ENCODE measurements at places on chromosomes 3 and 15.

- no peak for DNase-seq
Observed at GRCh38 chr3:127071597-127072001, 88.7 kb downstream of the PLXNA1 start.

- peak; percentile 50 for DNase-seq
Observed at GRCh38 chr15:38670128-38671005, 105.8 kb upstream of the RASGRP1 start.

- no peak for DNase-seq
Observed at GRCh38 chr15:96695426-96695825, 364.9 kb downstream of the NR2F2 start.

DNA sequence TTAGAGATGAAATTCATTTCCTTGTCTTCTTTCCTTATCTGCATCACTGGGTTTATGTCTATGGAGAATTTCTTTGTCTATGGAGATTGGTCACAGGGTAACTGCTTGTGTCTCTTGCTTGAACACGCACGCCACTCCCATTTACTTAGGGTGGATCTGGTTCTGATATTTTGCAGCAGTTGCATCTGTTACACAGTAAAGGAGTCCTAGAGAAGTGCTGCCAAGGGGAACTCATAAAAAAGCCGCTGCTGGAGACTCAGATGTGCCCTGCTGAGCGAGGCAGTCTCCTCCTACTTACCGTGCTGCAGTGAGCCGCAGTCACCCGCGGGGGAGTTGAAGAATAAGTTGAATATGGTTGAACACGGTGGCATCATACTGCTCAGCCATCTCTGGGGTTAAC is 105.2 kb upstream of the KLHL25 start:
- DNase-seq: no peak

- no peak for DNase-seq
Observed at GRCh38 chr3:2783261-2783660, 326.9 kb downstream of the IL5RA start.

- DNase-seq: no peak
Observed at GRCh38 chr3:139251529-139251928, 92.3 kb upstream of the MRPS22 start.

DNA sequence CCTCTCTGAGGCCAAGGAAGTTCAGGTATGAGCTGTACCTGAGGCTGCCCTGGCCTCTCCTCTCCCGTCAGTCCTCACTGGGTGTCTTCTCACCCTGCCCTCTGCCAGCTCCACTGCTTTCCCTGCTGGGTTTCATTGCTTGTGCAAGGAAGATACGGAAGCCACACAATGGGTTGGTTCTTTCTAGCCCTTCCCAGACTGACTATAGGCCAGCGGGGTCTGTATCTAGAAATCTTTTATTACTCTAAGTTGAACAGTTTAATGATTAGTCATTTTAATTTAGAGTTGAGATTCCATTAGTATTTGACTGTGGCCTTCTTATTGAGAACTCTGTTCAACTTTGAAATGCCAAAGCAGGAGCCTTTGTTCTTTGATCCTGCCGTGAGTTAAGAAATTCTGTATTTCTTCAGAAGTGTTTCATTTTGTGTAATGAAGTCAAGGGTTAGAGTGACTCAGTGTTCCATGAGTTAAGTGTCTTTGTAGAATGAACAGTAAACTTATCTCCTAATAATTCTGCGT is 16.2 kb downstream of the C3orf62 start:
- no peak for DNase-seq

DNA sequence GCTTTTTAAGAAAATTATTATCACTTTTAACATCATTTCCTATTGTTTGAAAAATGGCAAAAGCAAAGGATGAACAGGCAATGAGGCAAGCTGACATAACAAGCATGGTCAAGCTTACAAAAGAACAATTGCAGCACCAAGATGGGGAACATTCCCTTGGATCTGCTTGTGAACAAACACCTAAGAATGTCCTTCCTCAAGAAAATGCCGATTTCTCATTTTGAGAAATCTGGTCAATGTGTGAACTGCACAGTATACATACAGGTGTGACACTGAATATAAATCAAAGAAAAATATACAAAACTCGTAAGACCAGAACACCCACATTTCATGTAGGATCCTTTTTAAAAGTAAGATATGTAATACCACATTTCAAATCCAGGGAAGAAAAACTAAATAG is 58.9 kb downstream of the LRRFIP2 start:
- DNase-seq: no peak

DNA sequence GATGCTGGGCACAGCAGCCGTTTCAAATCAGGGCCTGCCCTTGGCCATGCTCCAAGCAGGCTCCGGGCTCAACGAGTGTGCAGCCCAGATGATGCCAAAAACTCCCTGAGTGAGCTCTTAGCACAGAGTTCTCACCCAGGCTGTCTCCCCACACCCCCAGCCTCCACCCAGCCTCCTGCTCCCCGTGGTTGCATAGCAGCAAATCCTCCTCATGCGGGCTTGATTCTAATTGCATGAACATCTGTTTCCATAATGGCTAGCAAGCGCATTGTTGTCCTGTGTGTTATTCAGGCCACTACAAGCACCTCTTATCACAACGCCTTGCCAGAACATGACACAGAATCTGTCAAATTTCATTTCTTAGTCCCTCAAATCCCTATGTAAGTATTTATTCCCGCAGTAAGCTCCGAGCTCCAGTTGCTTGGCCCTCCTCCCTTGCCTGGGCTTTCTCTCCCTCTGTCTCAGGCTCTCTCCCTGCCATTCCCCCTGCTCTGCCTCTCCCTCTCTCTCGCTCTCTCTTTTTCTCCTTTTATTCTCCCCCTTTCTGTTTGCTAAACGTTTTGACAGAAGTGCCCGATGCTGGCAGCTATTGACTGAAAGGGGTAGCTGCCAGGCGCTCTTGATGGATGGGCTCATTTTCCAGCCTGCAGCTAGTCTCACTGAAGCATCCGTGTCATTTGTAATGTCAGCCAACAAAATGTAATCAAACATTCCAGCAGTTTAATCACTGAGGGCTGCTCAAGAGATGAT is 306.5 kb downstream of the IL20RB start:
- no peak for DNase-seq

DNA sequence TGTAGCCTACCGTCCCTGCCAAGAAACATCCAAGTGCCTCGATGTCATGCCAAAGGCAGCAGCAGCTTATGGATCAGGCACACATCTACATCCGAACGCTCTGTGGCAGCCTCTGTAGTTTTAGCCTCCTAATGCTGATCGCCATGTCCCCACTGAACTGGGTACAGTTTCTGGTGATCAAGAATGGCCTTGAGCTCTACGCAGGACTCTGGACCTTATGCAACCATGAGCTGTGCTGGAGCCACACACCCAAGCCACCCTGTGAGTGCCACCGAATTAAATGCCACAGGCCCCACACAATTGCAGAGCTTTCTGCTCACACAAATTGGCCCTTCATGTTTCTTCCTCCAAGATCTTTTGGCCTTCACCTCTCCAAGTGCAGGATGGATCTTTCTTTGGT is 543 bp downstream of the TMEM202 start:
- DNase-seq: no peak

GRCh38 chr3:156483426-156483825 is 71.5 kb downstream of the SSR3 start:
- DNase-seq: no peak

DNA sequence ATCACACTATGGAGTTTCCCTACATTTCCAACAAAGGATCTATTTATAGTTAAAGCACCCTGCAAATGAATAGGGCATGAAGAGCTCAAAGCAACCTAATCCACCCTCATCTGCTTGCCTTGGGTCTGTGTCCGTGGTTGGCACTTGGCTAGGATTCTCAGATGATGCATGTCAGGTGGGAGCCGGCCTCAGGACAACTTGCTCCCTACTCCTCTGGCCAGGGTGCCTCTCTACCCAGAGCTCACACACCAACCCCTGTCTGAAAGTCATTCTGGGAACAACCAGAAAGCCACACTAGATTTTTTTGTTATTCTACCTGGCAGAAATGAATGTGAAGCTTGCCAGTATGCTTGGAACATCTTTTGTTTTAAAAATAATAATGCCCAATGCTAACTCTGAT is 13.2 kb downstream of the ARHGEF3 start:
- no peak for DNase-seq

DNA sequence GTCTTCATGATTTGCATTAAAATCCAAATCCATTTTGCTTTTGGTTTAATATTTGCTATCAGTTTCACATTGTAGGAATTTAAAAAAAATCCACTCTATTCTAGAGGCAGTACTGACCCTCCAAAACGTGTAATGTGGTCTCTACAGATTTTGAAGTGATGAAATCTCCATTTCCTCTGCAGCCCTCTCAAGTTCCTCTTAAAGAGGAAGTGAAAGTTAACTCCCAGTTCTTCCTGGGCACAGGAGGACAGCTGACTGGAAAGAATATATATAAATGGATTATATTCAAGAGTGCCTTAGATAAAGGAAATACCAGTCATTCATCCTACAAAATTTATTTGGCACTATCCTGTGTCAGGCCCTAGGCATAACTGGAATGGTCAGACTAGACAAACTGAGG is 83.5 kb upstream of the PLCL2 start:
- DNase-seq: no peak

- DNase-seq: no peak
Observed at GRCh38 chr15:77455696-77456321, 35.1 kb downstream of the HMG20A start.

GRCh38 chr3:122097141-122097540 is 42.0 kb downstream of the CD86 start:
- no peak for DNase-seq

GRCh38 chr3:72306800-72307341 is 521.9 kb upstream of the PROK2 start:
- no peak for DNase-seq

DNA sequence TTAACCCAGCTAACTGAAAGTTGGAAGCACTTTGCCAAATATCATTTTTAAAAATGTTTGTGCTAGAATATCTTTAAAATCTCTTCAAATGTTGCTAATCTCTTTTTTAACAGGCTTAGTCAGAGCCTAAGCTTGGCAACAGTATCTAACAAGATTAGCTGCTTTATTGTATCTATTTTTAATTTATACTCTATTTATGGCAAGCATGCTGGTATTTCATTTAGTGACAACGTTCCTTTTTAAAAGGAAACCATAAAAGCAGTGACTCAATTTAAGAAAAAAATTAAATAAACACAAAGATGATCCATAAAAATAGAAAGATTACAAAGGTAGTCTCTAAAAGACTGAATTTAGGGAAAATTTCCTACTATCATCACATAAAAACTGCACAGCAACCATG is 40.5 kb downstream of the SLC12A6 start:
- DNase-seq: no peak

GRCh38 chr15:98131924-98132323 is 171.4 kb downstream of the ARRDC4 start:
- DNase-seq: no peak

DNA sequence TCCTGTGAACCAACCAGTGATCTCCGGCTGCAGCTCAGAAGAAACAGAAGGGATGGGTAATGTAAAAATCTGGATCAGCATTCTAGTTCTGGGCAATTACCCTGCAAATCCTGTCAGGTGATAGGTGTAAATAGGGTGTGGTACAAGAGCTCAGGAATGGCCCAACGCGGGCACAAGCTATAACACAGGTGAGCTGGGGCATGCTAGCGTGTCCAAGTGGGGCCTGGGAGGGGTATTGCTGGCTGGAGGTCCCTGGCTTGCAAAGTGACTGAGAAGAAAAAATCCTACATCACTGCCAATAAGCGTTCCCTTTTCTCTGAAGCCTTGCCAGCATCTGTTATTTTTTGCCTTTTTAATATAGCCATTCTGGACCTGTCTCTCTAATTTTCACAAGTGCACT is 9.7 kb upstream of the CHST2 start:
- no peak for DNase-seq

GRCh38 chr15:68717951-68718350 is 102.7 kb downstream of the ANP32A start:
- no peak for DNase-seq

GRCh38 chr15:27936164-27936563 is 163.0 kb downstream of the OCA2 start:
- no peak for DNase-seq

DNA sequence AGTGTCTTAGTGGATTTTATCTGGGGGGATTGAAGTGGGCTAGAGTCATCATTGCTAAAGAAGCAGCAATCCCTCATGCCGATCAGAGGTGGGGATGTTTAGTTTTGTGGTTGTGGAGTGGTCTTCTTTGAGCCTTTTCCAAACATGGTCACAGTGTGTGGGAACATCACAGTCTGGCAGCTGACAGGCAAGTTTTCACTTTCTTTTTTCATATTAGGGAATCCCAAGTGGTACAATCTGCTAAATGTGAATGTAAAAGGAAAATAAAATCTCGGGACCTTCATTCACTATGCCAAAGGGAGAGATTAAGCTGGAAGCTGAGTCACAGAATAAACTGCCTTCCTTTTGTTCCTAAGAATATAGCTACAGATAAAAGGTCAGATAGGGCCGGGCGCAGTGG is 10.4 kb upstream of the CX3CR1 start:
- no peak for DNase-seq

DNA sequence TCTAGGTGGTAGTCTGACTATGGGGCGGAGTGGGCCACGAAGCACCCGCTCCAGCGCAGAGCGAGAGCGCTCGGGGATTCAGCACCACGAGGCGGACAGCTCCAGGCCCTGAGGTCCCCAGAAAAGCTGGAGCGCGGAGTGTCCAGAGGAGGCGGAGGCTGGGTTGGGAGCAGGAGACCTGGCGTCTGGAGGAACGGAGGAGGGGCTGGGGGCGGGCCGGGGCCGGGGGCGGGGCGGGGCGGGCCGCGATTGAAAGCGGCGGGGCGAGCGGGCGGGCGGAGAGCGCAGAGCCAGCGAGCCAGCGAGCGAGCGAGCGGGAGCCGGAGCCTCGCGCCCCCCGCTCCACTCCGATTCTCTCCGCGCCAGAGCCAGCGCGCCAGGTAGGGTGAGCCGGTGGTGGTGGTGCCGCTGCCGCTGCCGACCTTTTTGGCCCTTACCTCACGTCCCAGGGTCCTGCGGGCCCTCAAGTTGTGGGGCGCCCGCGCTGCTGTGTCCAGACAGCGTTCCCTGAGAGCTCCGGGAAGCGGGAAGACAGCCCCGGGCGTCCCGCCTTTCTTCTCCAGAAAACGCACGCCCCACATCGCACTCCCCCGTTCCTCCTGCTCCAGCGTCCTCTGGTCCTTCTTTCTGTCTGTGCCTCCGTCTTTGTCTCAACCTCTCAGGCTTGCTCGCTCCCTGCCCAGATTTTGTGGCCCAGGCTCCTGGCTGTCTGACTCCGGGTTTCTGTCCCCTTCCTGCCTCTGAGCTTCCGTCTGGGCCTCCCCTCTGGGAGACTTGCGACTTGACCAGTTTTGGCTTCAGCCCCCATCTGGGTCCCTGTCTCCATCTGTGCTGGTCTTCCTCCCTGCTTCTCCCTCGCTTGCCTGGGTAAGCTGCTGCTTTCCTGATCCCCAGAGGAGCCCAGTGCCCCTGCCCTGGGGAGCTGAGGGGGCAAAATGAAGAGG is at the start of gene GRM2:
Gene GRM2 (plus strand): TSS at position 281 of the 944 bp plus-strand sequence. CDS start 1,916 bp downstream, outside the sequence.
- no peak for DNase-seq

- DNase-seq: no peak
Observed at GRCh38 chr3:45596290-45596791, 1.8 kb downstream of the LIMD1 start.

DNA sequence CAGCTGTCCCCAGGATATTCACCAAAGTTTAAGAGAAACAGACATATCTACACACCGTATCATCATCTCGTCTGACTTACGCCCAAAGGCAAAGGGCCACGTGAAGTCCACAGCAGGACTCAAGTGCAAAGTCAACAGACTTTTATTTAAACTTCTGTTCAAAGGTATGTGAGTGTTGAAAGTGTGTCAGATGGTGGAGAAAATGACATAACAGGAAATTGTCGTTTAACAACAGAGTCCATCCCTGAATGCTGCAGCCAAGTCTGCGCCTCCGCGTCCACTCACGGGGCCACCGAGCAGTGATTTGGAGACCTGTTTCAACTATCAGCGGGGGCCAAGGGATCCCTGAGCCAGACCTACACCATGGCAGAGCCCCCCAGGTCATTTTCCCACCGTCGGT is 165.6 kb downstream of the XXYLT1 start:
- DNase-seq: no peak
